Activated CD4-positive, alpha-beta T cell treated with anti-CD3 and anti-CD28 coated beads, Interleukin-2, amount 10 ng/mL, durations not matched to agents 7 days and 5 days (primary cell): ENCODE measurements at places on chromosomes 3 and 15.

DNA sequence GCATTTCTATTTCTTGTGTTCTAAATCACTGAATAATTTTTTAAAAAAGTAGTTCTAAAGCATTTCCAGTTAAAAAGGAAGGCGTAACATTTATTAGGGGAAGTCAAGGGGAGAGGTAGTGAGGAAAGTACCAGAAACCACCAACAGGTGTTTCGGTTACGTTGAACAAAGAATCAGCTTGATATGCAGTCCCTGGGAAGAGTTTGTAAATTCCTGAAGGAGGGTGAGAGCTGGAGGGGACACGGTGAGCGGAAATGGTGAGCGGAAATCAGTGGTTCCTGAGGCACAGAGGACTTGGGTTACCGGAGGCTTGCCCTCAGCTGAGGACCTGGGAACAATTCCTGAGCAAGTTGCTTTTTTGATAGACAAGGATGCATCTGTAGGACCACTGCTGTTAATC, 17.8 kb downstream of the MAP2K1 start:
- no peak for DNase-seq

DNA sequence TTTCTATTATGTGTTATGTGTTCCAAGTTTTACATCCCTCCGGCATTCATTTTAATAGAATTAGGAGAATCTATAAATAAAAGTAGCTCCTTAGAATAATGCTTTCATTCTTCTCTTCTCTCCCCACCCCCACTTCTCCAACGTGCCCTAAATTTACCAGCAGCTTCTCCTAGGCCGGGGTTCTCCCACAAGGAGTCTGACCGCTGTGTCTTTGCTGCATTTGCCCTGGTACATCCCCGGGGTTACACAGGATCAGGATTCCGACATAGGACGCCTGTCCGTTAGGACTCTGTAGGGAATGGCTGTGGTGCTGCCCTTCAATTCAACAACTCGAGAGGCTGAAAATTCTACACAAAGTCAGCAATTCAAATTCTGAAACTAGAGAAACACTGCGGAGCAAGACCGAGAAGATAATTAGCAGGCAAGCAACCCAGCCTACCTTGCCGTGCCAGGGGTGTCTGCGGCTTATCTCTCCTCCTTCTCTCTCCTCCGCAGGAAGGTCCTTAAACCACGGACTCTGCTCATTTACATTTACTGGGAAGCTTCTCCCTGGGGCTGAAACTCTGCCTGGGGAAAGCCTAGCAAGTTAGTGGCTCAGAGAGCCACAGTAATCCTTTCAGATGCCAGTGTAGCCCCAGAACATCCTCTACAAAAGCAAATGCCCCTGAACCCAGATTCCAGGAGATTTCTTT, 18.8 kb downstream of the PCSK6 start:
- DNase-seq = no peak

DNA sequence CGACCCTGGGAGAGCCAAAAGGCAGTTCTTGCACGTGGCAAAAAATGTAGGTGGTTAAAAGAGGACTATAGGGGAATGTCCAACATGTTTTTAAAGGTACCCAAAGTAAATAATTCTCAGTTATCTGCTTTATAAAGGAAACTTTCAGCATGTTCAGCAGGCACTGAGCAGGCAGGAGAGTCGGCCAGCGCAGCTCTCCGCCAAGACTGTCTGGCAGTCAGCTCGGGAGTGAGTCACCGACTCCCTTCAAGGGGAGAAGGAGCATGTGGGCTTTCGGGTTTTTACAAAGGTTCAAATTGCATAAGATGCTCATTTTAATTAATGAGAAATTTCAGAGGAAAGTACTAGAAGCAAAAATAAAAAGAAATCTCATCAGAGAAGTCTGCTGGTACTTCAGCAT, 7.0 kb downstream of the GABRA5 start:
- DNase-seq = no peak

DNA sequence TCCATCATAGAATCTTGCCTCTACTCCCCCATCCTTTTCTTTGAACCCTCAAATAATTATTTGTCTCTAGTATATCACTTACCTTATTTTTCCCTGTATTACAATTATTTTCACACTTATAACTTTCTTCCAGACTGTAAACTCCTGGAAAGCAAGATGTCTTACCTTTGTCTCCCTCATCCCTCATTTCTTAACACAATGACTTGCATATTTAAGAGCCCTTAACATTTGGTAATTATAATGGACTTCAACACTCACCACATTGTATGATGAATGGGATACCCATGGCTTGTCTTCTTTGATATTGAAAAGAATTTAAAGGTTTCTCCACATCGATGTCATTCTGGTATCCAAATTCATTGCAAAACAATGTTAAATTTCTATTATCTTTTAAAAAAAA, 81.4 kb upstream of the GUCA1C start:
- no peak for DNase-seq

DNA sequence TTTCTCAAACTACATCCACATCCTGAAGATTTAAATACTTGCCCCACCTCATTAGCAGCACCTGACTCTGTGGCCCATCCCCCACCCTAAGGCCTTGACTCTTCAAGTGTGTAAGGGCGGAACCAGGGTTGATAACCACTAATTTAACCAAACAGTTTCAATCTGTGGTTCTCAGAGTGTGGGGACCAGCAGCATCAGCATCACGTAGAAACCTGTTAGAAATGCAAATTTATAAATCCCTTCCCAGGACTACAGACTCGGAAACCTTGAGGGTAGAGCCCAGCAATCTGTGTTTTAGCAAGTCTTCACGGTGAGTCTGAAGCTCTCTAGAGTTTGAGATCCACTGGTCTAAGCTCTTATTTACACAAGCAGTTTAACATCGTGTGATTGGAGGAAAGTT, 12.4 kb downstream of the GNB4 start:
- DNase-seq = no peak

DNA sequence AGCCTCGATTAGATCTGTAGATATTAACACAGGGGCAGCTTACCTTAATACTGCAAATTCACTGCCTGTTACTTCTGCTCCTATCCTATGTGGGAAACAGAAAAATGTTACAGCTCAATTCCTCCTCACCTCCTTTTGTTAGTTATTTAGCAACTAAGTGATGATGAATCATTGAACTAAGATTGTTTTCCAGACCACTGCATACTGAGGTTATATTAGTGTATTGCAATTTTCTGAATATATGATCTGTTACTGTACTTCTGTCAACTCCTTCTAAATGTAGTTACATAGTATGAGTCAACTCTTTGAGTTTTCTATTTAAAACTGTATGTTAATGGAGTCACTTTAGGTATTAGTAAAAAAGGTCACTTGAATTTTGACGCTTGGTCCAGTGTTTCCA, 331.5 kb upstream of the SLCO3A1 start:
- DNase-seq = no peak
